ENCODE measurements at places on chromosomes 3 and 15.

- no peak for DNase-seq
These were observed 90.1 kb downstream of the B3GALNT1 start for GRCh38 chr3:161014843-161015749.

DNA sequence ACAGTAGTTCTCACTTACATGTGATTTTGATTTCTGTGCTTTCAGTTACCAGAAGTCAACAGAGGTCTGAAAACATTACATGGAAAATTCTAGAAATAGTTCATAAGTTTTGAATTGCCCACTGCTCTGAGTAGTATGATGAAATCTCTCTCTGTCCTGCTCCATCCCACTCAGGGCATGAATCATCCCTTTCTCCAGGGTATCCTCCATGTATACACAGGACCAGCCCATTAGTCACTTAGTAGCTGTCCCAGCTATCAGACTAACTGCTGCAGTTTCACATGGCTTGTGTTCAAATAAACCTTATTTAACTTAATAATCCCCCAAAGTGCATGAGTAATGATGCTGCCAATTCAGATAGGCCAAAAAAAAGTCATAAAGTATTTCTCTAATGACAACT, 38.6 kb downstream of the EPHA3 start:
- no peak for DNase-seq

- DNase-seq = no peak
These were observed 70.1 kb downstream of the UQCC5 start for GRCh38 chr3:52606373-52607085.

GRCh38 chr3:141239511-141240281, 8.1 kb downstream of the PXYLP1 start:
- peak; percentile 25 for DNase-seq

Measured in osteocyte (in vitro differentiated cells).